Neural progenitor cell (in vitro differentiated cells): ENCODE measurements at places on chromosomes 7 and 10. TPM values are rescaled to one million over a fixed set of nuclear protein-coding genes. Genes with fewer than 3 reads are reported as not detected.
A peak's percentile ranks its signal among the peaks of the same experiment; 100 is the strongest.

The CPA2 gene
- 0.65 and 0.82 TPM in 2 replicates for total RNA-seq

The SPACDR gene
- total RNA-seq, result 0.71 TPM in 1 of 2 replicates, not detected in the other

The TMEM236 gene
- 0.06 TPM in 1 of 2 replicates, not detected in the other for total RNA-seq

The SNCG gene
- not detected in 2 replicates for total RNA-seq

The SPDYE2 gene
- total RNA-seq, result not detected in 2 replicates

The OR6V1 gene
- total RNA-seq, result not detected in 2 replicates

The TDRD1 gene
- 0.04 TPM in 1 of 2 replicates, not detected in the other for total RNA-seq

The GALNT17 gene
- 17.1 and 23.0 TPM in 2 replicates for total RNA-seq

The UPK3B gene
- 0.12 TPM in 1 of 2 replicates, not detected in the other for total RNA-seq

The SAMD9L gene
- total RNA-seq, result not detected in 2 replicates

The ZNF117 gene
- 35.8 and 71.6 TPM in 2 replicates for total RNA-seq

The CYP3A7 gene
- total RNA-seq, result not detected in 2 replicates

The LOXL4 gene
- total RNA-seq, result 0.77 and 0.92 TPM in 2 replicates

The LRRC61 gene
- total RNA-seq, result 2.0 and 14.3 TPM in 2 replicates

The PNLIPRP2 gene
- 0.74 and 1.6 TPM in 2 replicates for total RNA-seq

The DPP6 gene
- total RNA-seq, result 0.39 and 0.90 TPM in 2 replicates

The MLLT10 gene
- 55.7 and 61.3 TPM in 2 replicates for total RNA-seq

The ASAH2 gene
- total RNA-seq, result 2.0 and 6.3 TPM in 2 replicates

The CLDN3 gene
- 1.6 and 14.2 TPM in 2 replicates for total RNA-seq

The KIAA1217 gene
- total RNA-seq, result 13.1 and 14.6 TPM in 2 replicates

DNA sequence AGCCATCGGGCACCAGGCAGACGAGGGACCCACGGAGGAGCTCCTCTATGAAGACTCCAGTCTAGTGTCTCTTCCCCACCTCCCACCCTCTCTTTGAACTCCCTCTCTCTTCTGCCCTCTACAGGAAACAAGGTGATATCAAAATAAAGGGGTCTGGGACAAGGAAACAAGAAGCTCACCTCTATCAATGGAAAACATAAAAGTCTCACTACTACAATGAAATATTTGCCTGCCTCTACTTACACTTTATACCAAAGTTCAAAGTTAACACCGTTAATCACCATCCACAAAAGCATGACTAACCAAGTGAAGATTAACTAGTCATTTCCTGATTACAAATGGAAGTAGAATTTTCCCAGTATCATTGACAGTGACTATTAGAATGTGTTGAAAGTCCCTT, 82.2 kb downstream of the PARD3 start:
- no peak overlapping the region for H3K4me3 ChIP-seq
- peak; percentile 25 for DNase-seq
- no peaks in the 10 kb centered on the region for H3K27me3 ChIP-seq
- H3K36me3 ChIP-seq, result no peaks in the 10 kb centered on the region
- peaks cover 17% of the 10 kb centered on the region for H3K4me1 ChIP-seq
- H3K27ac ChIP-seq, result no peak overlapping the region

- no peak overlapping the region for H3K27ac ChIP-seq
- no peaks in the 10 kb centered on the region for H3K36me3 ChIP-seq
- no peaks in the 10 kb centered on the region for H3K4me1 ChIP-seq
- H3K4me3 ChIP-seq, result no peak overlapping the region
- H3K27me3 ChIP-seq, result no peaks in the 10 kb centered on the region
Observed at GRCh38 chr10:44576702-44577191, 191.8 kb upstream of the CXCL12 start.

DNA sequence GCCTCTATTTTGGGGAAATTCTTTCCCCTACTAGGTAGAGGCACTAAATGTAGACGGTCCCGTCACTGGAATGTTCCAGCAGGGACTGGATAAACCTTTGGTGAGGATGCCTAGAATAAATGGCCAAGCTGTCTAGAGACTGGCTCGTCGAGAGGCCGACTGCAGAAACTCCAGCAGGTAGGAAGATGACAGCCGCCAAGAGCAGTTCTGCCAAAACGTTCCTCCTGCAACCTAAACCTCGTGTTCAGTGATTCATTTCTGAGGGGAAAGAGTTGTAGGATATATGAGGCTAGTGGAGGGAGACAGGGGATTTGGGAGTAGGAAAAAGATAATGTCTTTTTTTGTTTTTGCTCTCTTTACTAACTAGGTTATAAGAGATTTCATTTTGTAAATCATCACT, 184.7 kb upstream of the GDF10 start:
- no peak for DNase-seq
- H3K27me3 ChIP-seq, result no peaks in the 10 kb centered on the region
- H3K36me3 ChIP-seq, result no peaks in the 10 kb centered on the region
- no peaks in the 10 kb centered on the region for H3K4me1 ChIP-seq

- DNase-seq, result no peak
- H3K27ac ChIP-seq, result no peak overlapping the region
- H3K4me3 ChIP-seq, result no peak overlapping the region
- peaks cover 30% of the 10 kb centered on the region for H3K27me3 ChIP-seq
- H3K36me3 ChIP-seq, result no peaks in the 10 kb centered on the region
- H3K4me1 ChIP-seq, result no peaks in the 10 kb centered on the region
Observed at GRCh38 chr7:151273651-151274390, 25.3 kb upstream of the SMARCD3 start.

GRCh38 chr7:53426145-53426750, 390.8 kb downstream of the POM121L12 start:
- H3K27ac ChIP-seq, result no peak overlapping the region
- peak; percentile 24 for DNase-seq
- H3K4me3 ChIP-seq, result no peak overlapping the region
- H3K4me1 ChIP-seq, result peaks cover 4% of the 10 kb centered on the region
- H3K27me3 ChIP-seq, result no peaks in the 10 kb centered on the region

DNA sequence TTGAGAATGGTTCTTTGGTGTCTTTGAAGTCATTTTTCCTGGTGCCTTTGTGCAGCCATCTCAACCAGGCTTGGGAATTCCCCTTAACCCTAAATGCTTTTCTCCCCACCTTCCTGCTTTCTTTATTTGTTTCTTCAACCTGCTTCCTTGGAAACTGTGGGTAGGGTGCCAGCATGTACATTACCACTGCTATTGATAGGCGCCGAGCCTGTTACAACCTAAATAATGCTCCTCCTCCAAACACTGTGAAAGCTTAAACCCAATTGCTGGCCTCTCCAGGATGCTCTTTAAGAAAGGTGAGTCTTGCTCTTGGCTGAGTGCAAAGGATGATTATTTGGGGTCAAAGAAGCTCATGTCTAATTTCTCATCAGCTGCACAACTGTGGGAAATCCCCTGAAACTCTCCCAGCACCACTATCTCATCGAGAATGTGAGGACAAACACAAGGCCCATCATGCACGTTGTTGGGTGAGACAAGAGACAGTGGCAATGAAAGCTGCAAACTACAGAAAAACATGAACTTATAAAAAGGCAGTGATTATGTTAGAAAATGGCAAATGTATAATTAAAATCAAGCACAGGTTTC, 285.5 kb upstream of the IGFBP3 start:
- H3K27me3 ChIP-seq, result no peaks in the 10 kb centered on the region
- no peak for DNase-seq
- H3K4me3 ChIP-seq, result no peak overlapping the region

DNA sequence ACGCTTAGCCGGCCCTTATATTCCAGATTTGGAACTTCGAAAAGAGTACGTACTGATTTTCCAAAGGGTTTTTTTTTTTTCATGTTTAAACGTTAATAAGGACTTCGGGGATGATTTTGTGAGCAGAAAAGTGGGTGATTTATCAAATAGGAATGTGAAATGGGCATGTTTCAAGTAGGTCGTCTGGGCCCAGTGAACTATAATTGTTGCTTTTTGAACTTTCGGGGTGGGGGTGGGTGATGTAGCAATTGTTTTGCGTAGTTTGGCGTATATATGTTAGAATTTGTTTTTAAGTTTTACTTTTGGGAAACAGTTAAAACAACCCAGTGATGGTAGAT, 299 bp upstream of the PBLD start:
- H3K27me3 ChIP-seq, result no peaks in the 10 kb centered on the region
- peaks cover 56% of the 10 kb centered on the region for H3K4me1 ChIP-seq

DNA sequence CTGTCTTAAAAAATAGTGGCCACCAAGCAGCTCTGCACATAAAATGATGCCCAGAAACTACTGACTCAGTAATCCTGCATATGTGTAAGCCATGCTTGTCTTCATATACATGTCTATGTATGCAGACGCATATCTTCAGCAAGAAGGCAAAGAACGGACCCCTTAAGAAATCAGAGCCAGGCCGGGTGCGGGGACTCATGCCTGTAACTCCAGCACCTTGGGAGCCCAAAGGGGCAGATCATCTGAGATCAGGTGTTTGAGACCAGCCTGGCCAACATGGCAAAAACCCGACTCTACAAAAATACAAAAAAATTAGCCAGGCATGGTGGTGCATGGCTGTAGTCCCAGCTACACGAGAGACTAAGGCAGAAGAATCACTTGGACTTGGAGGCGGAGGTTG, 295.0 kb downstream of the TCERG1L start:
- H3K4me1 ChIP-seq, result no peaks in the 10 kb centered on the region
- H3K27ac ChIP-seq, result no peak overlapping the region
- no peak overlapping the region for H3K4me3 ChIP-seq
- H3K36me3 ChIP-seq, result no peaks in the 10 kb centered on the region
- H3K27me3 ChIP-seq, result no peaks in the 10 kb centered on the region

GRCh38 chr7:151032936-151033863, 5.0 kb downstream of the ABCB8 start:
- H3K27ac ChIP-seq, result no peak overlapping the region
- no peak overlapping the region for H3K4me3 ChIP-seq
- H3K36me3 ChIP-seq, result no peaks in the 10 kb centered on the region
- H3K4me1 ChIP-seq, result no peaks in the 10 kb centered on the region
- no peaks in the 10 kb centered on the region for H3K27me3 ChIP-seq
- DNase-seq, result no peak

GRCh38 chr7:37683246-37684120, at the start of gene GPR141:
TSS of gene GPR141 (plus strand) at chr7:37683766. CDS start at chr7:37740394, 56,628 bp downstream.
- H3K36me3 ChIP-seq, result no peaks in the 10 kb centered on the region
- no peak within 1 kb of the TSS for H3K27ac ChIP-seq
- H3K4me1 ChIP-seq, result no peaks in the 10 kb centered on the region

- H3K4me3 ChIP-seq, result no peak overlapping the region
- H3K27ac ChIP-seq, result no peak overlapping the region
- peaks cover 12% of the 10 kb centered on the region for H3K4me1 ChIP-seq
- no peaks in the 10 kb centered on the region for H3K36me3 ChIP-seq
- H3K27me3 ChIP-seq, result peaks cover 87% of the 10 kb centered on the region
- no peak for DNase-seq
Observed at GRCh38 chr10:100636848-100637553, 101.3 kb downstream of the HIF1AN start.

DNA sequence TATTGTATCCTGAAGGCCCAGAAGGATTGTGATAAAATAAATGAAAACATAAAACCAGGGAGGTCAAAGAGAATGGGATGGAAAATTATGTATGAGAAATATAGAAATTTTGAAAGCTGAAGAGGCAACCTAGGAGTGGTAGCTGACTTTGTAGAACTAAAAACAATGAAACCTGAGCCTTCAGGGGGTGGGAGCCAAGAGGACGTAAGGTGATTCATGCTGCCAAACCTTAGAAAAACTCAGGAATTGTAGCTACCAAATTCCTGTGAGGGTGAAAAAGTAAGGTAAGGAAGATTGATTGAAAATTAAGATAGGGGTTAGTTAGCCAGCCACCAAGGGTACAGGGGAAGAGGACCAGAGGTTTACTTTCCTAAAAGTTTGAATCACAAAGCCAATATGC, 213.2 kb downstream of the KCND2 start:
- no peak for DNase-seq
- peaks cover 7% of the 10 kb centered on the region for H3K4me1 ChIP-seq
- no peaks in the 10 kb centered on the region for H3K27me3 ChIP-seq

DNA sequence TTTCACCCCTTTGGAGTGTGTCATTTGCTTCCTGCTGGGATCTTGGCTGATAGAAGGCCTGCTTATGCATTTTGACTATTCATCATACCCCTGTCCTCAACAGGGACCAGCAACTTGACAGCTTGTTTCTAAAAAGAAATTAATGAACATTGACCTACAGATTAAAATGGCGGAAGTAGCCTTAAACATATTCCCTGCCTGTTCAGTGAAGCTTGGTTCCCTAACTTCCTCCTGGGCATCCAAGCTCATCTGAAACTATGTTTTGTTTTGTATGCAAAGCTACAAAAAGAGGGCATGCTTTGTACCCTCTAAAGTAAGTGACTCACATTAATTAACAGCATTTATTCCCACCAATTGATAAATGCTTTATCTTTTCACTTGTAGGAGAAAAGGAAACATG, 26.8 kb upstream of the CDK14 start:
- H3K27ac ChIP-seq, result no peak overlapping the region
- no peak overlapping the region for H3K4me3 ChIP-seq
- H3K27me3 ChIP-seq, result no peaks in the 10 kb centered on the region
- no peaks in the 10 kb centered on the region for H3K36me3 ChIP-seq

DNA sequence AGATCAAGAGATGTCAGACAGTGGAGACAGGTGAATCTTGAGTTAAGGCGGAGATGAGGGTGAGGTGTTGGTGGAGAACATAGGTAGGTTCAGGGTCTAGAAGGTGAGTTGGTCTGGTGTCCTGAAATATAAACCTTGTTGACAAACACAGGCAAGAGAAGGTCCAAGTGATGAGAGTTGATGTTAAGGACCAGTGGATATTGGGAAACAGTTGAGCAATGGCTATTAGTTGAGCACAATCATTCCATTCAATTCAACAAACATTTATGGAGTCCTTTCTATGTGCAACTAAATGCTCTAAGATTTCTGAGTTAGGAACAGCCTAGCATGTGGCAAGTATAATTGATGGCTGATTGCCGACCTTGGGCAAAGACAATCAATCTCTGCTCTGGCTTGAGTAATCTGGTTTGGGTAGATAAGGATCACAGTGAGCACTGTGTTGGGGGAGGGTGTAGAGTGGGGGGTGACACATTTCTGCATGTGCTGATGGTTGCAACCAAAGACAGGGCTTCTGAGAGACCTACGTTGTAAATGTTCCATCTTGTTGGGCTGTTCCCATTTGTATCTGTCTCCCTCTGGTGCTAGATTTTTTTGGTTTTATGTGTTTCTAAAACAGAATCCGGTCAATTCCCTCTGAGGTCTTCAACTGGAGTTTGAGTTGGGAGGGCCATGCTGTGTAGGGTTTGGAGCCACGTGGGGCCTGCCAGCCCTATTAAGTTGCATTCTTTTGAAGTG, 201.1 kb downstream of the BAMBI start:
- no peak for DNase-seq
- H3K27me3 ChIP-seq, result no peaks in the 10 kb centered on the region
- H3K36me3 ChIP-seq, result no peaks in the 10 kb centered on the region
- H3K4me3 ChIP-seq, result no peak overlapping the region
- peaks cover 20% of the 10 kb centered on the region for H3K4me1 ChIP-seq

GRCh38 chr10:32501906-32502305, 56.0 kb downstream of the CCDC7 start:
- no peaks in the 10 kb centered on the region for H3K27me3 ChIP-seq
- H3K36me3 ChIP-seq, result no peaks in the 10 kb centered on the region
- no peak overlapping the region for H3K27ac ChIP-seq
- no peak overlapping the region for H3K4me3 ChIP-seq

- H3K36me3 ChIP-seq, result no peaks in the 10 kb centered on the region
- H3K27ac ChIP-seq, result no peak overlapping the region
- peaks cover 19% of the 10 kb centered on the region for H3K4me1 ChIP-seq
- DNase-seq, result no peak
- H3K4me3 ChIP-seq, result no peak overlapping the region
Observed at GRCh38 chr10:73837072-73837471, 25.7 kb upstream of the NDST2 start.

DNA sequence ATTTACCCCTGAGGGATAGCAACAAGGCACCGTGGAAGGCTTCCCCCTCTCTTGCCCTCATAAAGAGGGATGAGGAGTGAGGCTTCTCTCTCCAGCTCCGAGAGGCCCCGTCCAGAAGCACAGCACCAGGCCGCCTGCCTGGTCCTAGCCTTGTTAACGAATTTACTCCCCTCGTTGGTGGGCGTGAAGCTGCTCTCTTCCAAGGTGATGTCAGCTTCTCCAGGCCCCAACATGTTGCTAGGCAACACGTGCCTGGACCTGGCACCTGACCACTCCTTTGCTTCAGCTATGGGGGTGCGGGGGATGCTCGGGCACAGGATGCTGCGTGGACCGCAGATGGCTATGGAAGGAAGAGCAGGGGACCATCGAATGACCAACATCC, 135.2 kb upstream of the MGMT start:
- H3K36me3 ChIP-seq, result no peaks in the 10 kb centered on the region
- no peak overlapping the region for H3K27ac ChIP-seq
- H3K4me1 ChIP-seq, result peaks cover 2% of the 10 kb centered on the region
